Kidney capillary endothelial cell (primary cell): ENCODE measurements at places on chromosomes 1 and 21.

GRCh38 chr1:184292101-184292500, 94.7 kb upstream of the C1orf21 start:
- no peak for DNase-seq

GRCh38 chr21:14685568-14685967, 139.5 kb upstream of the SAMSN1 start:
- DNase-seq, result no peak

DNA sequence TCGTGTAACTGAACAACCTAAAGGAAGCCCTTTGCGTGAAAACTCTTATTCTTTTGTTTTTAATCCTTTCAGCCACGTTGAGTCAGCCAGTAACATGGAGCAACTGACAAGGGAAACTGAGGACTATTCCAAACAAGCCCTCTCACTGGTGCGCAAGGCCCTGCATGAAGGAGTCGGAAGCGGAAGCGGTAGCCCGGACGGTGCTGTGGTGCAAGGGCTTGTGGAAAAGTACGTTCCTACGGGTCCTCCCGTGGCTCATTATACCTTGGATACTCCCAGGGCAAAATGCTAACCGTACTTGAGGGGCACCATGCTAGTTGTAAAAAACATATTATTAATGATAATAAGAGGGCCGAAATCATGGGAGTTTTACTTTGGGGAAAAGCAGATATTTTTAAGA, 49.4 kb downstream of the LAMC2 start:
- DNase-seq, result no peak

GRCh38 chr1:167524651-167525050, 6.3 kb upstream of the CD247 start:
- no peak for DNase-seq

DNA sequence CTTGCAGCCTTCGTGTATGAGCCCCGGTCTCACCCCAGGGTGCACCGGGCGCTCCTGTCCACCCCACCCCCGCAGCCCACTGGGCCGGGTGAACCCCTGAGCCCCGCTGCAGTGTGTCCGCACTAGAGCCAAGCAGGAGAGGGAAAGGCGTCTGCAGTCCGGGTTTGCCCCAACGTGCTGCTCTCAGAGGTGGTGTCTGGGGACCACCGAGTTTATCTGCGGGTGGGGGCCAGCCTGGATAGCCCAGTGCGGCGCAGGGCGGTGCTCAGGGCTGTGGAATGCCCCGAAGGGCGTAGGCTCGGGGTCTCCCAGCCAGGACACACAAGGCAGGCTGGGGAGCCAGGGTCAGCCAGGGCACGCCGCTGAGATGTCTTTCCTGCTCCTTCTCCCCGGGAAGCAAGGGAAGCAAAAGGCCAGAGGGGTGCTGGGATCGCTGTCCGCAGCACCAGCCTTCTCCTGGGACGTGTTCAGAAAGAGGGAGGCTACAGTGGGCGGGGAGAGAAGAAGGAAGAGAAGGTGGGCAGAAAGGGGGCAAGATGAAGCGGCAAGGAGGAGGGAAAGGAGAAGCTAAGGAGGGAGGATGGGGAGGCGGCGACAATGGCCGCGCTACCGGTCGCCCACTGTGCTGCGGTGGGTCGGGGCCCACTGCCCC, 56.6 kb downstream of the MAB21L3 start:
- no peak for DNase-seq

GRCh38 chr1:53618500-53619366, 120.2 kb downstream of the GLIS1 start:
- no peak for DNase-seq

- no peak for DNase-seq
Observed at GRCh38 chr1:181126871-181127587, 38.5 kb downstream of the IER5 start.

GRCh38 chr1:214453109-214453722, 98.2 kb downstream of the PTPN14 start:
- peak; percentile 60 for DNase-seq

GRCh38 chr1:191419842-191420241, 738.4 kb upstream of the RGS18 start:
- no peak for DNase-seq

DNA sequence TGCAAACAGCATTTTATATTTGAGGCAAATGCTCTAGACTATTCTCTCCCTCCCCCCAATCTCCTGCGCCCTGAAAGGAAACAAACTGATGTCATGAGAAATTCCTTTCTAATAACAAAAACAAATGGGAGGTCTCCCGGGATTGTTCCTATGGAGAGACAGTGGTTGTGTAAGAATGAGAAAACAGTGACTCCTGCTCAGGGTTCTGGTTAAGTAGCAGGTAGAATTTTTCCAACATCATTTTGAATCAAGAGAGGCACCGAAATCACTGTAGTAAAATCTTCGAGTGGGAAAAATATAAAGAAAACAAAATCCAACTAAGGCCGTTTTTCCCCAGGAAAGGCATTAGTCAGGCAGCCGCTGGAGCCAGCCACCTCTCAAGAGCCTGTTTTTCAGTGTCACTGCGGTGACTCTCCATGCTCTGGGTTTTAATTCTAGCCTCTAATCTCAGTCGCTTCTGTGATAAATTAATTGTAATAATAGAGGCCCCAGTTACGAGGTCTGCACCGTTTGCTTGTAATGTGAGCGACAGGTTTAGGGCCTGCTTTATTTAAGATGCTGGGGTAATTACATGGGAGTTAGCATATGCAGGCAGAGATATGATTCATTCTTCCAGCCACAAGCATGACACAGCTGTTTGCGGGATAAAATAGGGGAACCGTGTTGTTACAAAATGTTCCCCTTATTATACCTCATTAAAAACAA, 80.3 kb downstream of the RNF220 start:
- DNase-seq, result peak; percentile 78

DNA sequence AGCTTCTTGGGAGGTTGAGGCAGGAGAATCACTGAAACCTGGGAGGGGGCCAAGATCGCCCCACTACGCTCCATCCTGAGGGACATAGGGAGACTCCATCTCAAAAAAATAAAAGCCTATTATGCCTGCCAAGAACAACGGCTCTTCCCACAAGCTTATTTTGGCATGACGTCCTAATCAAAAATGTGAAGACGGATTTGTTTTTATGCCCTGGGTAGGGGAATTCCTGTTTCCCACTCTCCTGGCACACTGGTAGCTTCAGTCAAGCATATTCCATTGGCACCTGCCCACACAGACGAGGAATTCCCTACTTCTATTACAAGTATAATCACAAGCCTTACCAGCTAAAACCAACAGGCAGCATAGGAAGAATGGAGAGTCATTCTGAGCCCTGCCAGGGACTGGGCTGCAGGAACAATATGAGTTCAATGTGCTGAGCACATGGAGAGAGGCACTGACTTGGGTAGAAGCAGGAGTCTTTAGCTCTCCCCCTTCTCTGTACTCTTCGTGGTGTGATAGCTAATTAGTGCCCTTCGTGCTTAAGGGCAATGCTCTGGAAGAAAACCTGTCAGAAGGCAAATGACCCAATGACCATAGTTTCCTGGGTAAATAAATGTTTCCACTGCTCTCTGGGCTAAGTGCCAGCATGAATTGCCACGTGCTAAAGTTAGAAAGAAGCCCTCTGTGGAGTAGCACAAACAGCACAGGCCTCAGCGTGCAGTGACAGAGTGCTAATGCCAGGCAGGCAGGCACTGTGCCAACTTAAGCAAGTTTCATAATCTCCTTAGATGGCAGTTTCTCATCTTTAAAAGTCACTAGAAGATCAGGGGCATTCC, 16.8 kb downstream of the TNFSF4 start:
- peak; percentile 73 for DNase-seq

DNA sequence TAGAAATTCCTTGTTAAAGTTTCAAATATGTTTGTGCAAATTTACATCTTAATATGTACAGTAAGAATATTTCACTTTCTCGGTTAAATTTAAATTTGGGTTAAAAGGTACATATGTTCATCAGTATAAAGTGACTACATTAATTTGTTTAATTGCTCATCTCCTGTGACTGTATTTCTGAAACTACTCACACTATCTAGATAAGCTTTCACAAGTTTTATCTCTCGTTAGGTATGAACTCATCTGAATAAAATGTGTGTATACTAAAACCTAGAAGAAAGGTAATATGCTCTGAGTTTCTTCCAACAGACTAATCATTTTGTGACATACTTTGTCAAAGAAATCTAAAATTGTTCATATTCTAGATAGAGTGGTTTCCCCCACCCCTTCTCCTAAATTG, 150.7 kb downstream of the PATJ start:
- no peak for DNase-seq

DNA sequence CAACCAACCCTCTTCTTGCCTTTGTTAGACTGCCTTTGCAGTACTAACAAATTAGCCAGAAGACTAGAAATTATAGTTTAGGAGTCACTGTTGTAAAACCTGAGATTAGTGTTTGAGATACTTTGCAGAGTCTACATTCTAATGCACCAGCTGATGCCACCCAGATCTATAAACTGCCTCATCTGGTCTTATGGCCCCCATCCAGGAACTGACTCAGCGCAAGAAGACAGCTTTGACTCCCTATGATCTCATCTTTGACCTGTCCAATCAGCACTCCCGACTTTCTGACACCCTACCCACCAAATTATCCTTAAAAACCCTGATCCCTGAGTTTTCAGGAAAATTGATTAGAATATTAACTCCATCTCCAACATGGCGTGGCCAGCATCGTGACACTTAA, 334.6 kb downstream of the RGS7 start:
- no peak for DNase-seq

DNA sequence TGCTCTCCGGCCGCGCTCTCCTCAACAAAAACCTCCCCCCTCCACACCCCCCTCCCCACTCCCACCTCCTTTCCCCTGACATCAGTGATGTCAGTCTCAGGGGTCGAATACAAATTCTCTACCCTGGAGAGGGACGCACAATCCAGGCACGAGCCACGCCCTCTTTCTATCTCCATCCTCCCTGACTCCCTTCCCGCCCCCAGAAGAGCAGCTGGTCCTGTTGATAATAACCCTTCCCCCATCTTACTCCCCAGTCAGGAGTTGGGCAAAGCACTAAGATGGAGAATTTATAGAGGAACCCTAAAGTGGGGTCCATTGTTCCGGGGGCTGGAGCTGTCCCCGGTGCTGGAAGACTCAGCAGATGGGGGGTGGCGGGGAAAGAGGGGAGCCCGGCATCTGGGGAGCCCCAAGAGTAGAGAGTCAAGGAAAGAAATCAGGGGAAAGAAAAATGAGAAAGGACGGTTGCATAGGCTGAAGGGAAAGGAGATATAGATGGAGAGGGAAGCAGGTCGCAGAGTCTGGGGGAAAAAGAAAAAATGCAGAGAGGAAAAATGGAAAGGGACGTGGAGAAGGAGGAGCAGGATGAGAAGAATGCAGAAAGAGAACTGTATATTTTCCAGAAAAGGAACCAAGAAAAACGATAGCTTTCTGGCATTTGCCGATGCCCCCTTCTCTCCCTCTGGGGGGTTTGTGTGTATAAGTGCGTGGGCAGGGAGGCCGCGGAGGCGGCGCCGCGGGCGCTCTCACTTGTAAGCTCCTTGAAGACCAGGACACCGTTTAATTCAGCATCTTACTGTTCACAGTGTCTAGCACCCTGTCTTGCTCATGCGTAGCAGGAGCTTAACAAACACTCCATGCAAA, at the start of gene CELF3:
CELF3 (minus strand) TSS at position 33 of the 861 bp plus-strand sequence. CDS start 783 bp downstream, outside the sequence.
- DNase-seq, result no peak

- DNase-seq, result peak; percentile 52
Observed at GRCh38 chr21:26115899-26116298, 54.7 kb downstream of the APP start.

- no peak for DNase-seq
Observed at GRCh38 chr1:3651026-3651929, 1.0 kb upstream of the TP73 start.

DNA sequence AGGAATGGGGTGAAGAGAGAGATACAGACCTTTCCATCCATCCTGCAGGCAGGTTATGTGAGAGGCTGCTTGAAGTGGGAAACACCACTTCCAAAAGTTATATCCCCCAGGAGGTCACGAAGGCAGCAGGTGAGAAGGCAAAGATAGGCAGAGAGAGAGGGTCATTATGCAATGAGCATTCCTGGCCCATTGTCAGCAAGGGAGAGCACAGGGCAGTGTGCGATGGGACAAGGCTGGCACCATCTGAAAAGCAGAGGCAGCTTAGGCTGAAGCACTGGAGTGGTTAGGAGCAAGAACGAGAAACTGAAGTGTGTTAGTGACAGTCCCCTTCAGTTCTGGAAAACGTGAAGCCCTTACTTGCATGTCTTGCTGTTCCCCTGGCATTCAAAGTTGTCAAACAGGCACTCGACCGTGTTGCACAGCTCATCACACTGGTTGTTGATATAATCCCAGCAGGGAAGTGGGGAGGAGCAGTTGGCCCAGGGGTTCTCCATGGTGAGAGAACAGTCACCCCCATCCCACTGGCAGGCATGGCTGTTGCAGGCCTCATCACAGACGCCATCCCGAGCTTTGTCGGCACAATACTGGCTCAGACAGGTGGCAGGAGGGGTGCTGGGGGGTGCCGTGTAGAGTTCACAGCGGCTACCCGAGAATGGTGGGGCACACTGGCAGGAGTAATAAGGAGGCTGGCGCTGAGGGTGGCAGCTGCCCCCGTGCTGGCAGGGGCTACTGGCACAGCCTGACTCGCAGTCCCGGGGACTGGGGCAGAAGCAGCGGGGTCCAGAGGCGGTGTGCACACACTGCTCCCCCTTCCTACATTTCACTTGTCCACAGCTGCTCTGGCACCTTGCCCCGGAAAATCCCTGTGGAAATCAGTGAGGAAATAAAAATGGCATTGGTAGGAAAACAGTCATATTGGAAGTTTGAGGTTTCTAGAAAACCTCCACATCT, 28.9 kb upstream of the ADAM30 start:
- DNase-seq, result no peak

- DNase-seq, result no peak
Observed at GRCh38 chr1:67945733-67946374, 104.6 kb downstream of the DIRAS3 start.

DNA sequence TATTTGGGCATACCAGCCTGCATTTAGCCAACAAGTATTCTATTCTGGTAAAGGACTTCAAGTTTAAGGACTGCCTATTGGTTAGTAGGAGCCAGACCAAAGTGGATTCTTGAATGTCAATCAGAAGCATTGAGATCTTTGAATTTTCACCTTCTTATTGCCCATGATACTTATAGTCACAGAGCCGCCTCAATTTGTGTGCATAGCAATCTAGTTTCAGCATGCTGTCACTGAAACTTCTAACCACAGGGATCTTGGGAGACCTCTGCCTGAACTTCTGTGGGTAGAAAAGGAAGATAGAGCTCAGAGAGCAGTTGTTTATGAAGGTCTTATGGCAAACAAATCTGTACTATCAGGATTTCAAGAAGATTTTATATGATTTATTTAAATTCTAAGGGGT, 501.4 kb upstream of the USP24 start:
- DNase-seq, result no peak

GRCh38 chr1:230509281-230509977, 83.3 kb upstream of the PGBD5 start:
- DNase-seq, result no peak
